ENCODE measurements at places on chromosomes 2 and 18.

DNA sequence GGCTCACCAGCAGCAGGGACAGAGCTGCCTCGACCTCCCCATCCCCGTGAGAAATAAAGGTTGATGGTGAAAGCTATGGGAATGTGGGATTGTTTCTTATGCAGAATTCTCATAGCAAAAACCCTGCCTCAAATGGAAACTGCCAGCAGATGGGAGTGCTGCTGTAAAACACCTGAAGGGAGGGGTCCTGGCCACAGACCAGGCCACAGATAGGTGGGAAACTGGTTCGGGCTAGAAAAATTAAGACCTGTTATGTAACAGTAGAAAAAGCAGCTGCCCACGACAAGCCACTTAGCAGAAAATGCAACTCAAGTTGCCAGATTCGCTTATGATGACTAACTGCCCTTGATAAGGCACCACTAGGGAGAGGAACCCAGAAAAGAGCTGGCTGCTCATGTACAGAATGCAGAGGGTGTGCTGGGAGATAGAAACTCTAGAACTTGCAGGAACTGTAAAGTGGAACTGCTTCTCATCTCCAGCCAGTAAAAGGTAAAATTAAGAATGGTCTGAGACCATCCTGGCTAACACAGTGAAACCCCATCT, 114.5 kb upstream of the SALL3 start:
- DNase-seq: no peak

DNA sequence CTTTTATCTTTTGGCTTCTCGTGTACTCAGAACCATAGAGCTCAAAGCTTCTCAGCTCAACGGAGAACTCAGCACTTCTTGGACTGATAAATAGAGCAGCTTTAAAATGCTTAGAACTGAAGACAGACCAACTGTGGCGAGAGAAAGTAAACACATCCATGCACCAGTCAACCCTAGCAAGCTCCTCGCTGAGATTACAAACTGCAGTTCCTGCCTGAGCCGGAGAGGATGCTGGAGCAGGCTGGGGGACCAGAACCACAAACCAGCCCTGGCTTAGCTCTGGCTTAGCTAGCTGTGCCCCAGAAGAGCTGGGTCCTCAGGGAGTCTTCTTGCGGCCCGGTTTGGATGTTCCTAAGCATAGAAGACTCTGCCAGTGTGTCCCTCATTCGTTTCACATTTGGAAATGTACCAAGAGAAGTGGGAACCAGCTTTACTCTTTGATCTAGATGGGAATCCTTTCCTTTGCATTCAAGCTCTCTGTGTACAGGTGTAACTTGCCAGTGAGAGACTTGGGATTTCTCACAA, 5.6 kb downstream of the PAX8 start:
- DNase-seq: no peak

GRCh38 chr2:181760521-181760920, 80.2 kb upstream of the NEUROD1 start:
- no peak for DNase-seq

DNA sequence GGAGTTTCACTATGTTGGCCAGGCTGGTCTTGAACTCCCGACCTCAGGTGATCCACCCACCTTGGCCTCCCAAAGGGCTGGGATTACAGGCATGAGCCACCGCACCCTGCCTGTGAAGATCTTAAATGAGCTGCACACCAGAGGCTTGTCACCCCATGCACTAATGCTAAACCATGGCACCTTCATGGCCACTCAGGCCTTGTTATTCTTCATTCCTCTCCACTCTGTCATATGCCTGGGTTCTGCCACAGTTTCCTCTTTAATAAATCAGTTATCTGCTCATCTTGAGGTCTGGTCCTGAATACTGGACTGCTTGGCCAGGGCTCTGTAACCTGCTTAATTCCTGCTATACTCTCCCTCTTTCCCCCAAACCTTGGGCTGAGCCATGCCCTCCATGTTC, 303.9 kb upstream of the FBXO11 start:
- no peak for DNase-seq

GRCh38 chr2:189022492-189022891, 48.3 kb downstream of the COL3A1 start:
- DNase-seq: peak; percentile 86

DNA sequence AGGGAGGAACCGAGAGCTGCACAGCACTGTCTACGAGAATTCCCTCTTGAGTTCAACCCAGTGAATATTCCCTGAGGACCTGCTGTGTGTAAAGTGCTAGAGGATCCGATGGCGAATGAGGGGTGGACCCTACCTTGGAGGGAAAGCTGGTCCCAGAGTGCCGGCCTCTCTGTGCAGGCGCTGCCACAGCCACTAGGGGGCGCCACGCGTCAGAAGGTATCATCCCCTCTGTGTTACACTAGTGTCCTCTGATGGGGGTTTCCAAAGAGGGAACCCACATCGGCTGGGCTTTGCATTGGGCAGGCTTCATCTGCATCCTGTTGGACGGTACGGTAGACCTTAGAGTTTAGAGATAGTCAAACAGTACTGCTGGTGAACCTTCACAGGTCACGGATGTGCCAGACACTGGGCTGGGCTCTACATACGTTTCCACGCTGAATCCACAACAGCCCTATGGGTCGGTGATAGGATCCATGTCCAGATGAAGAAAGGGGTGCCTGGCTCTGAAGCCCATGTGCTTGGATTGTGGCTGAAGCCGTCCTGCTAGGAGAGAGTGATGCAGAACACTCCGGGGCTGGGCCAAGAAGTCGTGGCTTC, 39.0 kb downstream of the COA5 start:
- no peak for DNase-seq

DNA sequence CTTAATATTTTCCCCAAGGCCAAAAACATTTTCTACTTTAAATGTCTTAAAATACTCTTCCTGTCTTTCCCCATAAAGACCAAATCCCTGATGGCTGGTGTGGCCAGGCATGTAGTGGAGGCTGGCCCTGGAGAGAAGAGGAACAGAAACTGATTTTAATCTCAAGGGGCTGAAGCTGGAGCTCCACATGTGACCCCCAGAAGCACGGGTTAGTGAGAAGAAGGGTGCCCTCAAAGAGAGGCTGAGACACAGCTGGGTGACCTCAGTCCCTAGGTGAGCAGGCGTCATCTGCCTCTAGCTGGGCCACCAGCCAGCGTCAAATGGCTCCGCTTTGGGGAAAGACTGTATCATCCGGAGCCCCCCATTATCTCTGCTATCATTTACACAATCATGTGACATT, 19.3 kb upstream of the TMEM18 start:
- DNase-seq: no peak

DNA sequence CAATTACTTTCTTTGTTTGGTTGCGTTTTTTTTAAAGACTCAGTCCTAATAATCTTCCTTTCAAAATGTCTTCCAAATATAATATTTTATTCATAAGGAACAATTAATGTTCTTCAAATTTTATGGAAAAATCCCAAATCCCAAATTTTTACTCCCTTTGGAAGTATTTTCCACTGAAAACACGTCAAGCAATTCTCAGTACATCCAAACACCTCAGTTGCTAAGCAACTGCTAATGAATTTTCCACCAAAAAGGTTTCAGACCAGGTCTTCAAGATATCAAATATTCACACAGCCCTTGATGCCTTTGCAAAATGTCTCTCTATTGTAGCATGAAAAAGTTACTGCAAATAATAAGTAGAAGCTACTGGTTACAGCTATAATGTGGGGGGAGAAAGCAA, 140.1 kb downstream of the DSEL start:
- no peak for DNase-seq

GRCh38 chr2:241803387-241804325, 5.3 kb upstream of the NEU4 start:
- no peak for DNase-seq

GRCh38 chr18:24460388-24460787, at the start of gene HRH4:
Gene HRH4, plus strand, starts transcription at chr18:24460637. Its CDS starts 92 bp downstream, at chr18:24460729.
- no peak for DNase-seq

GRCh38 chr2:199590321-199591203, 132.8 kb upstream of the SATB2 start:
- no peak for DNase-seq
